Spleen (tissue), 13 donors: ENCODE measurements at places on chromosomes 3 and 15.

DNA sequence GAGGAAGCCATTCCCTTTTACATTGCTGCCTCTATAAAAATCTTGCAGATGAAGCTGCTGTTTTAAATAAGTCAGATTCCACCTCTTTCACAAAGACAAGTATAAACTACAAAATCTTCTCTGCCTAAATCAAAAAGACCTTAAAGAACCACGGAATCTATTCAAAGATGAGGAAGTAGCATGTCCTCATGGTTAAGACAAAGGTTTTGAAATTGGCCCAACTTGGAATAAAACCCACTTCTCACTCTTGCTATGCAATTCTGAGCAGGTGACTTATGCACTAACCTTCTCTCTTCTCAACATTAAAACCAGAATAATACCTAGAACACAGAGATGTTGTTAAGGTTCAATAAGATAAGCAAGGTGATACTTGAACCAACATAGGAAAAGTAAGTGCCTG is 97.6 kb downstream of the FOXP1 start:
- DNase-seq: no peak

DNA sequence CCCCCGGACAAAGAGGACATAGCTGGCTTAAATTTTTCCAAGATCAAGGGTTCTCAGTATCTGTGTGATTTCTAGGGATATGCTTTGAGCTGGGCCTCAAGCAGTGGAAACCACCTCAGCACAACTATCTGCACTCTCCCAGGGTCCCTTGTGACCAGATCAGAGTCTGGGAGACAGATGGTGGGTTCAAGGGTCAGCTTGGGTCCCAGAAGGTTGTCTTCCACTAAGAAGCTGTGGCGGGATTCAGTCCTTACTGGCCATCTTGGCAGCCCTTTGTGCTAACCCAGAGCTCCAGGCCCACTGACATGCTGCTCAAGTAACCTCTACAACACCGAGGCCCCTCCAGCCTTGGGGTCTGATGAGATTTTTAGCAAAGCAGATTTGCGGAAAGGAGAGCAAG is 2.7 kb downstream of the INSYN1 start:
- DNase-seq: no peak

GRCh38 chr3:53089511-53089910 is 40.7 kb downstream of the RFT1 start:
- DNase-seq: peak; percentile 47

DNA sequence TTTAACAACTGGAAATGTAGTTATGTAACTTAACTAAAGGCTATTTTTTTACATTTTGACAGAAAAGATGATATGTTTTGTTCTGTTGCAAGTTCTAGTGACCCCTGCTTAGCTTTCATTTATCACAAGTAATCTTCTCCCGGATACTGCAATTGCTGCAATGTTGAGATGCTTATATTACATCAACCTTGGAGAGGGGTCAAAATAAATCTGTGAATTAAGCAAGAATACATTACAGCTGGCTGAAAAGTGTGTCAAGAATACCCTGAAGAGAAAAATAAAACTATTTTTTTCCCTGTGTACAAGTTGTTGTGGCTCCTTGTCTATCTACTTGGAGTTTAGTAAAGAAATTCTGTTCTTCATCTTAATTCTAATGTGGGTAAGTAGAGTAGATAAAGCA is 232.1 kb upstream of the GOLIM4 start:
- DNase-seq: no peak

DNA sequence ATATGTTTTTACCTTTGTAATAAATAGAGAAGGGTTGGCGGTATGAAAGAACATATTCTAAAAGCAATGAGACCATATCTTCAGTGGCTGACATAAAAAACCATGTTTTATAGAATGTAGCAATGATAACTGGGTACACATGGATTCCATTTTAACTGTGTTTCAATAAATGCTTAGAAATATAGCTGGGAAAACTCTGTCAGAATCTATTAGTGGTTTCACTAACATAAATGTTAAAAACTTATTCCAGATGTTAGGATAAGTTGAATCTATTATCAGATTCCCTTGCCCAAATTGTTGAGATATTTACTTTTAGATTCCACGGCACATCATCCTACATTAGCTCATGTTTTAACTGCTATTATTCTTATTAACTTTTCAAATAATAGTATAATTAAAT is 772.2 kb upstream of the ALCAM start:
- no peak for DNase-seq

DNA sequence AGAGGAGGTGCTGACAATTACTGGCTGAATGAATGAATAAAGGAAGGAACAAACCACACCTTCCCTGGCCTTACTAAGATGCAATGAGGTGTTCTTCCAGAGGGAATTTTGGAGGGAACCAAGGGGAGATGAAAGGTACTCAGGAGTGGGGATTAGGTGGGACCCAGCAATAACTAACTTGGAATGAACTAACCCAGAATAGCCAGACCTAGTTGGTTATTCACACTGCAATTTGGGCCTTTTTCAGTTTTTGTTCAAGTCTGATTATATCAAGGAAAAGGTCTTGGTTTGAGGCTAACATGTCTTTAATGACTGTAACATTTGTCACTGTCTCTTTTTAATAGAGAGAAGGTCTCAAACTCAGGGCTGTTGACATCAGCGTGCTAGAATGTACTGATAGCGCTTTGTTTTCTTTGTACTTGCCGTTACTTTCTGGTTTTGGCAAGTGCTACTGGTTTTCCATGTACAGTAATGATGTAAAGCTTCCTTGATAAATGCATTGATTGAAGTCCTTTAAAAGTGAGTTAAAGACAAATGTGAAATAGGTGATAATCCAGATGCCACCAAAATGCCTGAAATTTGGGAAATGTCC is 3.2 kb upstream of the PLXND1 start:
- DNase-seq: no peak

GRCh38 chr3:182491577-182491976 is 301.7 kb upstream of the ATP11B start:
- DNase-seq: no peak

DNA sequence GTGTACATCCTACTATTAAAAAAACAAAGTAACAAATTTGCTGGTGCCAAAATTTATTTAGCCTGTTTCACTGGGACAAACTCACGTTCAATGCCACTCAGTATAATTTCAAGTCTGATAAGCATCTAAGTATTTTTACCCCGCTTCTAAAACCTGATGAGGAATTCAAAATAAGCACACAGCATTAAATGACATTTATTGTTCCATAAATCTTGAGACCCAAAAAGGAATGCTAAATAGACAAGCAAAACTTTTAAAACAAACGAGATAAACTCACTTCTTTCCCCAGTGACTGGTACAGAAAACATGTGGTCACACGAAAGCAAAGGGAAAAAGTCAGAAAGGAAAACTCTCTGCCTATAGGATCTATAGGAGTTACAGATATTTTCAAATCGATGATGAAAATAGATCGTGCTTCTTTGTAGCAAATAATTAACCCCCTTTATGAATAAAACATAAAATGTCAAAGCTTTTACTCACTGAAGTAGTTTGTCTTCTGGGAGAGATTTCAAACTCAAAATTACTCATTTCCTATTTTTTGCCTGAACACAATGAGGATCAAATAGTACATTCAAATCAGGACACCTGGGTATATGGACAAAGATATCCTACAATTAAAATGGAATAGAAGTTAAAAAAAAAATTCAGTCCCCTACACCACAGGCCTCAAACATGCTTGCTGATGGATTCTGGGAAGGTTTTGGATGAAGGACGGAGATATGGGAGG is 51.7 kb downstream of the UBP1 start:
- DNase-seq: no peak

DNA sequence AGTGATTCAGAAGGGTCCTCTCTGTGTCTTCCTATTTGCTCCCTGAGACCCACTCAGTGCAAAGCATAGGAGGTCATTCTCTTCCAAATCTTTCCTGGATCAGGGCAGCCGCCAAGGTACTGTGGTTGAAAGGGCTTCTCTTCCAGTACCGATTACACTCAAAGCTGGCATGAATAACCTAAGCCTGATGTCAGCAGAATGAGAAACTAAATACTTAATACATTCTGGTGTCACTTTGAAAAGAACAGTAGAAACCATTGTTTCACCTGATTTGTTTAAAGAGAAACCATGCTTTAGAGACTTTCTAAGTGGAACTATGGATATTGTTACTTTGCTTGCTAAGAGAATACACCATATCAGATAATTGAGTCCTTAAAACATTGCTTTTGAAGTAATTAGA is 50.2 kb downstream of the PDHB start:
- no peak for DNase-seq

- DNase-seq: no peak
Measured at GRCh38 chr3:167882057-167882667, 146.6 kb downstream of the SERPINI1 start.

- no peak for DNase-seq
Measured at GRCh38 chr15:82105451-82106215, 59.8 kb upstream of the MEX3B start.

- DNase-seq: no peak
Measured at GRCh38 chr3:5465183-5465582, 277.7 kb downstream of the EDEM1 start.

- no peak for DNase-seq
Measured at GRCh38 chr3:107796791-107797190, 274.0 kb downstream of the BBX start.

DNA sequence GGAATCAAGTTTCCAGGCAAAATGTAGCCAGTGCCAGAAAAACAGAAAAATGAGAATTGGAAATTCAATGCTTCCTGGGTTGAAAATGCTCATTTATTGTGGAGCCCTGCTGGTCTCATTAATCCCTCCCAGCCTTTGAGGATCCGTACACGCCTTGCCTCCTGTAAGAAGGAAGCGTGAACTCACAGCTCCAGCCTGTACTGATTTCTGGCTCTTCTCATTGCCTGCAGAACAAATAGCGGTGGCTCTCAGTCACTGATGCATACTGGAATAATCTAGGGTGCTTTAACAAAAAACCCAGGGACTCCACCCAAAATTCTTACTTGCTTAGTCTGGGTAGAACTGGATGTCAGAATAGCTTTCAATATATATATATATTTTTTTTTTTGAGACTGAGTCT is 29.3 kb upstream of the SLC24A5 start:
- no peak for DNase-seq

DNA sequence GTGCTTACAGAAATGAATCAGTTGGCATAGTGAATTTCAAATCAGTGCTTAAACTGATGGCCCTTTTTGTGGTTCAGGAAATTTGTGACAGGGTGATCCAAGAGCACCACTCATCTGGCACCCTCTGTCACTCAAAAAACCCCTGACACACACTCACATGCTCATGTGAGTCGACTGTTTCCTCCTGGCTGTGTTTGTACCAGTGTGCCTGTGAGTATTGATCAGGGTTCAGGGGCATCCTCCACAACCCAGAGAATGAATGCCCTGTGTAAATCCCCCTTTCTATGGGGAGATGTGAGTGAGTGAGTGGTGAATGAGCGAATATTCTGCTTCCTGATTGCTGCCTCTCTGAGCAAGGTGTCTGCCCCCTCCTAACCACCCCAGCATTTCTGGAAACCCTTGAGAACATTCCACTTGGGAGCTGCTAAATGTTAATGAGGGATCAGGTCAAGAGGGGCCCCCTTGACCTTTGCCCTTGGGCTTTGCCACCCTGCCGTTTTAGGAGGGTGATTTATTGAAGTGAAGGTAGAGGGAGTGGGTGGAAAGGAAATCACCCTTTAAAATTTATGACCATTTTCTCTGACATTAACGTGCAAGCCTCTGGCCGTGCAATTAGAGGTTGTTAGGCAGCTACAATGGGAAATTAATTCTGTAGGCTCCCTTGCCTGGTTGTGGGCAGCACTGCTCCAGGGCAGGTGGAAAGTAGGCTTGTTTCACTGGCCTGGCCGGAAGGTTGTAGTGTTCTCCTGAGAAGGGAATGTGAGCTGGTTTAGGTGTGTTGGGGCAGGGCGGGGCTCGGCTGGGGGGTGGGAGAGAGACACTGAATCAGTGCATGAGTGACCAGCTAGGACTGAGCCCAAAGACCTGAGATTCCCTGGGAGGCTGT is 87.2 kb downstream of the SLCO3A1 start:
- no peak for DNase-seq

- DNase-seq: no peak
Measured at GRCh38 chr15:64960153-64960552, 29.6 kb downstream of the SPG21 start.

DNA sequence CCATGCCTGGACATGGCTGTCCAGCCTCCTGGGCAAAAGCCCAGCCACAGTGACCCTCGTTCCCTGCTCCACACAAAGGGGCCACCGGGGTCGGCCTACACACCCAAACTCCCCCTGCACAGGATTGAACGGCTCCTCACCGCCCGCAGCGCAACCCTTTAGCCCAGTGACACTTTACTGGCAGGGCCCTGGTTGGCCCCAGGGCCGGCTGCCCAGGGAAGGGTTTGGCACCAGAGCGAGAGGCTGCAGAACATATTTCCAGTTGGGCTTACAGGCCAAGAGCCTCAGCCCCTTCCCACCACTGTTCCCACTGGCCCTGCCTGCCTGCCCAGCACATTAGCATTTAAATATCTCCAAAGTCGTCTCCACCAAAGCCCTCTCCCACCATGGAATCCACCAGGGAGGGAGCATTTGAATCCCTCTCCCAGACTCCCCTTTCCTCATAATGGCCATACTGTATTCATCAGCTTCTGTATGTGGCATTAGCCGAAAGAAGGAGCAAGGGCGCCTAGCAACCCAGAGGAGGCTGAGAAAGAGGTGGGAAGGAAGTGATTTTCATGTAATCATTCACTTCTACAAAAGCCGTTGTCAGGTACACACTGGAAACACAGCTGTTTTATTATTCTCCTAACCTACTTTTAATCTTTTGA is 85.4 kb downstream of the SLC6A11 start:
- no peak for DNase-seq

- no peak for DNase-seq
Measured at GRCh38 chr15:60204131-60204885, 193.5 kb downstream of the ANXA2 start.

DNA sequence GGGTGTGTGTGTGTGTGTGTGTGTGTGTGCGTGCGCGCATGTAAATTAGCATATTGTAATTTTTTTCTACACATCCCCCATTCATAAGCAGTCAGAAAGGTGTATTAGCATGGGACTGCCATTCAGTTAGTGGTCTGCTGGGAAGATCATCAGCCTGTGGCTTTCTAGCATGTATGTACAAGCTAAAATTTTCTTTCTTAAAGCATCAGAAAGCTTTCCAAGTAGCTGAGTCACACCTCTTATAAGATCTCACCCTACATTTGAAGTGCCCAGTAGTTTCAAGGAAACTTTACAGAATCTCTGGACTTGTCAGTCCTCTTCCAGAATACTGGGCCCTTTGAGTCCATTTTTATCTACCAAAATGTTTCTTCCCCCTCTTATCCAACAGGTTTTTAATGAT is 411.4 kb upstream of the TPRG1 start:
- no peak for DNase-seq

GRCh38 chr15:28986108-28986507 is 100.3 kb downstream of the APBA2 start:
- no peak for DNase-seq
